Stimulated activated CD4-positive, alpha-beta T cell treated with anti-CD3 and anti-CD28 coated beads, Interleukin-2, amount 100 ng/mL, for 24 hours (primary cell): ENCODE measurements at places on chromosomes 16 and 17.

DNA sequence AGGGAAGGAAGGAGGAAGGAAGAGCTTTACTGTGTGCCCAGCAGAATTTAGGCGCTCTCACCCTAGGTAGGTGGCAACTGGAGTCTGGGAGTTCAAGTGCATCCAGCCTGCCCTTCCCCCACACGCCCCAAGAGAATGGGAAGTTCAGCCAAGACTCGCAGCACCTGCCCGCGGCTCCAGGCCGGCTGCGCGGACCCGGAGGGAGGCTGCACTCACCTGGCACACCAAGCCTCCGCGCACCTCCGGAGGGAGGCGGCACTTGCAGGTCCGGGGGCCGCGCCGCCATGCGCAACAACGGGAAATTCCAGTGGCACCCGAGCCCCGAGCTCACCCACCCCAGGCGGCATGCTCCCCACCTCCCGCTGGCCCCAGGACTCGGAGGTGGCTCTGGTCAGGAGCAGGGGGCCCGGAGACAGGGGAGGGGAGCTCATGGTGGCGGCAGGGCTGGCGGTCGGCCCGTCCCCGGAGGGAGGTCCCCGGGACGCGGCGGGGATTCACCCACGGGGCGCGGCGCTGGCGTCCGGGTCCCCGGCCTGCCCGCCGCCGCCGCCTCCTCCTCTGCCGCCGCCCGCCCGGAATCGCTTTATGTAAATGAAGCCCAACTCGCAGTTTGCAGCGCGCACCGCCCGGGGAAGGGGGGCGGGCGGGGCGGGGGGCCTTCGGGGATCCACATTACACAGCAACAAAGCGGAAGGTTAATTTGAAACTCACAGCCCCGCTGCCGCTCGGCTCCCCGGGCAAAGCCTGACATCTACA is at the start of gene ZFHX3:
Gene ZFHX3 (minus strand): TSS at position 593 of the 756 bp plus-strand sequence. CDS start 87,983 bp downstream, outside the sequence.
- peak; percentile 30 for DNase-seq

- DNase-seq = no peak
These were observed 8.4 kb upstream of the PLEKHG4 start for GRCh38 chr16:67270931-67271338.

DNA sequence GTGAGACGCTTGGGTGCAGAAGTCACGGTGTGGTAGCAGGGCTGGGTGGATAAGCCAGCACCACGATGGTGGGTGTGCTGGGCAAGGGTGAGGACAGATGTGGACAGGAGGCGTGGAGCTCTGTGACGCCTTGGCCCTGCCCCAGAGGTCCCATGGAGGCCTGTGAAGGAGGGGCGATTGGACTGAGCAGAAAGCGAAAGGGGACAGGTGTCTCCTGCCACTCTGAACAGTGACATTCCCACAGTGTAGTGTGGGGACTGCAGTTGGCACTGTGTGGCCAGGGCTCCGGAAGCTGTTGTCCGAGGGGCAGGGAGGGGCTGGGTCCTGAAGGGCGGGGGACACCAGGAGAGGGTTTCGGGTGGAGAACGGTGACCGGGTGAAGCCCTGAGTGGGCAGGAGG is 7.3 kb downstream of the TBC1D24 start:
- DNase-seq = no peak

- no peak for DNase-seq
These were observed 110.5 kb downstream of the PMP22 start for GRCh38 chr17:15154618-15155017.
